ENCODE measurements at places on chromosomes 7 and 10. TPM values are rescaled to one million over a fixed set of nuclear protein-coding genes. Genes with fewer than 3 reads are reported as not detected.

Gene SLC18A2
- total RNA-seq = 6.2 TPM

Gene RBAK
- 14.4 TPM for total RNA-seq

Gene SOSTDC1
- 58.9 TPM for total RNA-seq

Gene C10orf90
- 1.2 TPM for total RNA-seq

Gene SPDYE9
- 0.10 TPM for total RNA-seq

Gene RNLS
- total RNA-seq = 6.5 TPM

Gene SEMA3A
- total RNA-seq = 26.9 TPM

Gene HOXA6
- 3.3 TPM for total RNA-seq

Gene HPSE2
- 3.1 TPM for total RNA-seq

Gene ZNF804B
- not detected for total RNA-seq

Gene ADAM8
- 6.3 TPM for total RNA-seq

Gene OPN1SW
- not detected for total RNA-seq

All from skin of body (tissue), 3 donors.